ENCODE measurements at places on chromosomes 5 and 9. TPM values are rescaled to one million over a fixed set of nuclear protein-coding genes. Genes with fewer than 3 reads are reported as not detected.

SERINC5 gene
- 12.1 TPM for total RNA-seq

CCL19 gene
- not detected for total RNA-seq

UGT3A2 gene
- not detected for total RNA-seq

ADAMTSL2 gene
- not detected for total RNA-seq

PKD2L2 gene
- total RNA-seq: not detected

CXCL14 gene
- under 0.01 TPM for total RNA-seq

PPP2R2B gene
- total RNA-seq: not detected

FOXD4L3 gene
- under 0.01 TPM for total RNA-seq

WNK2 gene
- total RNA-seq: not detected

CATSPER3 gene
- under 0.01 TPM for total RNA-seq

TRPM3 gene
- 16.2 TPM for total RNA-seq

USP20 gene
- total RNA-seq: 7.0 TPM

BTNL8 gene
- not detected for total RNA-seq

PRXL2C gene
- total RNA-seq: 29.7 TPM

ATOSB gene
- 14.1 TPM for total RNA-seq

PCDHGB2 gene
- 1.1 TPM for total RNA-seq

ACTL7A gene
- total RNA-seq: not detected

GCNT4 gene
- total RNA-seq: 0.39 TPM

PDLIM4 gene
- 62.1 TPM for total RNA-seq

WWC1 gene
- total RNA-seq: 4.9 TPM

ANKRD31 gene
- under 0.01 TPM for total RNA-seq

PTPA gene
- total RNA-seq: 71.3 TPM

LRRC26 gene
- total RNA-seq: not detected

SPINK4 gene
- not detected for total RNA-seq

TNC gene
- 93.6 TPM for total RNA-seq

ATP6V0E1 gene
- 143 TPM for total RNA-seq

DMRTA1 gene
- 0.78 TPM for total RNA-seq

TTC16 gene
- total RNA-seq: 0.20 TPM

DIRAS2 gene
- not detected for total RNA-seq

ADGRD2 gene
- not detected for total RNA-seq

SELENOP gene
- 68.3 TPM for total RNA-seq

SIGMAR1 gene
- total RNA-seq: 124 TPM

PNPLA7 gene
- 0.98 TPM for total RNA-seq

HMMR gene
- total RNA-seq: 60.4 TPM

CDC20B gene
- total RNA-seq: not detected

SHISAL2B gene
- not detected for total RNA-seq

GAS1 gene
- total RNA-seq: 9.4 TPM

CCIN gene
- total RNA-seq: 0.39 TPM

ARAP3 gene
- total RNA-seq: 4.1 TPM

CCDC171 gene
- 2.7 TPM for total RNA-seq

ACTBL2 gene
- not detected for total RNA-seq

Data from subcutaneous preadipocyte (primary cell).